Stomach (tissue), 19 donors: ENCODE measurements at places on chromosomes 1 and 21. TPM values are rescaled to one million over a fixed set of nuclear protein-coding genes. Genes with fewer than 3 reads are reported as not detected.

IL22RA1 gene
- polyA plus RNA-seq = 1.2 TPM

DNA sequence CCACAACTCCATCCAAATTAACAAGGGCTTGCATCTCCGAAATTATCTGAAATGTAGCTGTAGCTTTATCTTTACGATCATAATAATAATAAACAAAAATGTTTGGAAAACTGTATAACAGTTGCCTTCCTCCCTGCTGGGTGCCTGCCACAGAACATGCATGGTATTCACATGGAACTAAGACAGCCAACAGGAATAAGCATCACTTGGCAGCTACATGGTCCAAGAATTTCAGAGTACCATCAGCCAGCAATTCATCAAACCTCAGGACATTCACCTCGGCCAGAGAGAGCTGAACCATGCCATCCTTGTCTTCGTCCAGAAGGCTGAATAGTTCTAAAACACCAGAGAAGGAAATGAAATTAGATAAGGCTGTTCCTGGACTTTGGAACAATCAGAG, 122.7 kb downstream of the CAPN8 start:
- H3K4me3 ChIP-seq = no peak overlapping the region
- H3K4me1 ChIP-seq = no peaks in the 10 kb centered on the region
- H3K36me3 ChIP-seq = peaks cover 16% of the 10 kb centered on the region
- no peak overlapping the region for H3K27ac ChIP-seq
- DNase-seq = no peak
- no peaks in the 10 kb centered on the region for H3K27me3 ChIP-seq

GRCh38 chr1:13749543-13750341, 49.8 kb downstream of the PRDM2 start:
- no peaks in the 10 kb centered on the region for H3K27me3 ChIP-seq
- peak overlapping the region; percentile 90 for H3K27ac ChIP-seq
- H3K4me3 ChIP-seq = peak overlapping the region; percentile 86
- peak; percentile 67 for DNase-seq
- peaks cover 18% of the 10 kb centered on the region for H3K4me1 ChIP-seq
- H3K36me3 ChIP-seq = no peaks in the 10 kb centered on the region

DNA sequence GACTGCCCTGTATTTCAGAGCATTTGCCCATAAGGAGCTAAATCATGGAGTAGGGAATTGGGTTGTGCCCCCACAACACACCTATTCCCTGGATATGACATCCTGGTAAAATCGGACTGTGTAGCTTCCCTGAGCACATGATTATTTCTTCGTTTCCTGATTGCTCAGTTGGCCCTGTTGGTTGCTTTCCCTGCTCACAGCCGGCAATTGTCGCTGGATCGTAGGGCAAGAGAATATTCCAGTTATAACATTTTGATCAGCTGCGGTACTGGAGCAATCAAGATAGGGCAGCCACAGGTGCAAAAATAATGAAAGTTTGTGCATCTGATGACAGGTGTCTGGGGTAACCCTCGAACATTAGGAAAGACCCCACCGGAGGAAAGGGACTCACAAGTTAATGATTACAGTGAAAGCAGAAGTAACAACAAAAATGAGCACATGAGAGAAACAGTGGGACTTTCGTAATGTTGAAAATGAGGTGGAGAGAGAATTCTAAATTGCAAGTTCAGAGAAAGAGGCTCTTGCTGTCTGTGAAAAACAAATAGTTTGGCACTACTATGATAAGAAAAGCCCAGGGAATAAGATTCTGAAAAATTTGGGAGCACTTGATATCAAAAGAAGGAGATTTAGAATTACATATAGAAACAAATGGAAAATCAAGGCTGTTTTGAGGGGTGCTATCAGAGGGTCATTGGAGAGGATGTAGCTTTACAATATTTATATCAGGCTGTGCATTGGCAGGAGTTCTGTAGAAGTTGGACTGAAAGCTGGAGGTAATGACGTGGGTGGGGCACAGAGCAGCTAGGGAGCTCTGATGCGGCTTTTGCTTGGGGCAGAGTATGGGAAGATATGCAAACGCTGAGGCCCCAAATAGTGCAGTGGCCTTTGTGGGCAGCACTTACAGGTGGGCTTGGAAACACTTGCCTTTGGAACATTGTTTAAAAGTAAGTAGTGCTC, at the start of gene MAB21L3:
Gene MAB21L3, plus strand, starts transcription at position 833 of the 957 bp plus-strand sequence. CDS start 1,217 bp downstream, outside the sequence.
- DNase-seq = no peak
- H3K36me3 ChIP-seq = no peaks in the 10 kb centered on the region
- peak within 1 kb of the TSS; percentile 73 for H3K27ac ChIP-seq
- H3K4me3 ChIP-seq = no peak within 1 kb of the TSS
- H3K4me1 ChIP-seq = peaks cover 8% of the 10 kb centered on the region
- no peaks in the 10 kb centered on the region for H3K27me3 ChIP-seq

DNA sequence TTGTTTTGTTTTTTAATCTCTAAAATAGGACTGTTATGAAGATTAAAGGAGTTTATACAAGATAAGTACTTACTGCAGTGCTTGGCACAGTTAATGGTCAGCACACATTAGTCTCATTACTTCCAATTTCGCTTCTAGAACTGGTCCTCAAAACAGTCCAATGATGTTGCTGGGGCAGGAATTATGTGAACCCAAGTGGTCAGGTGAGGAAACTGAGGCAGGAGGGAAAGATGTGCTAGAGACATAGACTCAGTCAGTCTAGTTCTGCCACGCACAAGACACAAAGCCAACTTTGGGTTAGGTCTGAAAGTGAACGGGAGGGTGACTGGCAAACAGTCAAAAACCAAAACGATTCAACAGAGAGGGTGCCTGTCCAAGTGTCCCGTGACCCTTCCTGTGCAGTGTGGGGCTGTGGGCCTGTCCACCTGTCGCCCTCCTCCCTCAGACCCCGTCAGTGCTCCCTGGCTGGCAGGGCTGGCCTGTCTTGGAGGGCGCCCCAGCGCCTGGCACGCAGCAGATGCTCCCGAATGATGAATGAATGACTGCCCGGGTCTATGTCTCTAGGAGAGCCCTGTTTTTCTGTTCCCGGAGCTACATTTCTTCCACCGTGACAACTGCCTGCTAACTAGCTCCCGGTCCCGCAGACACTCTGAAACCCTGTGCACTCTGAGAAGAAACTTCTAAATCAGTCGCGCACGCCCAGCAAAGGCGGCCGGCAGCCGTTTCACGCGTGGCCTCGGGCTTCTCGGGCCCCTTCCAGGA, 2.4 kb downstream of the LRP8 start:
- no peak for DNase-seq
- H3K27me3 ChIP-seq = no peaks in the 10 kb centered on the region
- no peaks in the 10 kb centered on the region for H3K36me3 ChIP-seq
- H3K4me3 ChIP-seq = peak overlapping the region; percentile 82
- H3K27ac ChIP-seq = peak overlapping the region; percentile 71
- H3K4me1 ChIP-seq = peaks cover 32% of the 10 kb centered on the region

GRCh38 chr1:174491606-174492005, 43.8 kb downstream of the GPR52 start:
- DNase-seq = no peak
- no peak overlapping the region for H3K4me3 ChIP-seq
- H3K36me3 ChIP-seq = no peaks in the 10 kb centered on the region
- no peaks in the 10 kb centered on the region for H3K4me1 ChIP-seq
- no peak overlapping the region for H3K27ac ChIP-seq

MATN1 gene
- polyA plus RNA-seq = not detected

DNA sequence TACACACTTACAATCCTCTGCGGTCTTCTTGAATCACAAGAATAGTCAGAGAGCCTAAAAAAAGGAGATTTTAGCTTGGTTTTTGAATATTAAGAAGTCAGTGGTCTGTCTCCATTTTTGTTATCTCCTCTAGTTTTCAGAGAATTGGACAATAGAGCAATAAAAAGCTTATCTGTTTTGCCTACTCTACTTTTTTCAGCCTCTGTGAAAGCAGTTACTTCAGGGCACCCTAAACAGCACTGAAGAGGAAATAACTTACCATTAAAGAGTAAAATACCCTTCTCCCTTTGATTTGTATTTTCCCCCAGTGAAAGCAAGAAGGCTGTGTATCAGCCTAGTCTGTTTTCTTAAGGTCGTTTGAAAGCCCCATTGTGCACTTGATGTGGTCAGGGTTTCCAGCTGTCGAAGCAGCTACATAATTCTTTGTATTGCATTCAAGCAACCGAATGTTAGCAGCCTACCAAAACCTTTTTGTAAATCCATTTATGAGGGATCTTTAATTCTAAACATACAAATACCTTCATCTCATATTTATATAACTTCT, 1.0 kb downstream of the NTMT2 start:
- no peaks in the 10 kb centered on the region for H3K36me3 ChIP-seq
- DNase-seq = peak; percentile 15
- H3K4me3 ChIP-seq = no peak overlapping the region
- no peaks in the 10 kb centered on the region for H3K4me1 ChIP-seq
- H3K27me3 ChIP-seq = no peaks in the 10 kb centered on the region
- H3K27ac ChIP-seq = no peak overlapping the region

LAPTM5 gene
- 37.6 TPM for polyA plus RNA-seq

HDAC1 gene
- 50.7 TPM for polyA plus RNA-seq
